Memory B cell (primary cell): ENCODE measurements at places on chromosomes 4 and X.

- DNase-seq = no peak
Observed at GRCh38 chr4:152138451-152138850, 377.6 kb upstream of the GATB start.

- DNase-seq = no peak
Observed at GRCh38 chr4:75003979-75004378, 71.1 kb downstream of the PARM1 start.

GRCh38 chr4:3781193-3781886, 15.2 kb downstream of the ADRA2C start:
- no peak for DNase-seq

- no peak for DNase-seq
Observed at GRCh38 chr4:92646826-92647225, 343.1 kb downstream of the GRID2 start.

GRCh38 chr4:154471526-154472331, 19.9 kb downstream of the DCHS2 start:
- no peak for DNase-seq

DNA sequence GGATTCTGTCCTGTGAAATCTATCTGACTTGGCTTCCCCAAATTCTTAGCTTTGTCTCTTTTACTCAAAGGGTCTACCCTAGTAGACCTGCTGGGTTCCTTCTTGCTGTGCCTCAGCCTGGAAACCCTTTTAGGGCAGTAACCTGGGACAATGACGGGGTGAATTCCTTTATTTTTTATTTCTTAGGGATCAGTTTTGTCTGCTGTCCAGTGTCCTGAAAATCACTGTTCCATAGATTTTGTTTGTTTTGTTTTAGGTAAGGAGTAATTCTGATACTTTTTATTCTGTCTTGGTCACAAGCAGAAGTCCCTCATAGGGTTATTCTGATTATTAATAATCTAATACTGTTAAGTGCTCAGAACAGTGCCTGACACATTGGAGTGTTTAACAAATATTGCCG, 118.9 kb downstream of the EVC2 start:
- no peak for DNase-seq

DNA sequence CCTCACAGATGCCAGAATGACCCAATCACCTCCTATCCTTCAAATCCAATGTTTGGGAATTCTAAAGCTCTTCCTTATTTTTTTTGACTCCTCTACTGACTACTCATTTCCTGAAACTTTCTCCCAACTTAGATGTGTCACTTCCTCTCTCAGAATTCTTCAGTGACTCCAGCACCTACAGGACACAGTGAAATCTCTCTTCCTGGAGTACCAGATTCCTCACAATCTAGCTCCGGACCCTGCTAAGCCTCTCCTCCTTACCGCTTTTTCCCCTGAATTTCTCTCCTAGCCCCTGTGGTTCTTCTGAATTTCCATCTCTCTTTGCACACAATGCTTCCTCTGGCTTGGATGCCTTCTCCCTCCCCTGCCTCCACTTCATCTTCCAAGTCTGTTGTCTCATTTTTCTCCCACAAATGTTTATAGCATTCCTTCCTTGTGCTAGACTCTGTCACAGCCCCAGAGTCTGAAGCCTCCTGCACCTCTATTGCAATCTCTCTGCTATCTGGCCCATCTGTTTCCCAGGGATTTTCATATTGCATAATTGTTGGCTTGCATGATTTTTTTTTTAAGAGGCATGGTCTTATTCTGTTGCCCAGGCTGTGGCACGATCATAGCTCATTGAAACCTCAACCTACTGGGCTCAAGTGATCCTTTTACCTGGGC, 80.1 kb downstream of the ANAPC4 start:
- DNase-seq = no peak

DNA sequence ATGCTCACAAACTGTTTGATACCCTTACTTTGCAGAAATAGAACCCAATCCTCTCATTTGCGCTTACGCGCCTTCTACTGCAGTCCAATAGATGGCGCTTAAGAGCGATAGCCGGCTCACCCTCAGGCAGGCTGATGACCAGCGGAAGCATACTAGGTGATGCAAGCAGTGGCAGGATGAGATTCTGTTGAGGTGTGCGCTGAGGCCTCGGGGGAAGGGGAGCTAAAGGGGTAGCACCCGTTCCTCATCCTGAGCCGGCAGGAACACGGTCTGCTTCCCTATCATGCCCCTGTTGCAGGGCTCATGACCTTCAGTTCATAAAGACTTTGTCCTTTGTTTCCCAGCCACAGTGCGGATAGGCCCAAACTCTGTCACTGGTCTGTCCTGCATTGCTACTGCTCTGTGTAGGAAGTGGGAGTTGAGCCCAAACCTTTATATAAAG, 628.9 kb downstream of the TLL1 start:
- DNase-seq = no peak

DNA sequence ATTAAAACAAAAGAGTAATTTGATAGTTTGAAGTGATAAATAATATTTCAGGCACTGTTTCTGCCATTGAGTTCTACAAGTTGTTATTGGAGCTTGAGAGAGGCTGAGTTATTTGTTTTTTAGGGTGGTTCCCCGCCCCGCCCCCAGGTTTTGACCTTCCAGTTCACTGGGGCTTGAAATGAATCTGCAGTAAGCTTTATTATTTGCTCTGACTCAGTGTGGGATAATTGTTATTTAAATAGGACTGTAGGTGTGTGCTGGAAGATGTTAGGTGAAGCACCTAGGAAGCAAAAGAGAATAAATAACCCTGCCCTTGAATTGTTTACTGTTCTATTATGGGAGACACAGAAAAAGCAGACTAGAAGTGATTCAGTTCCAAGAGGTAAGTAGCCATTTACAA, 81.2 kb upstream of the KCNIP4 start:
- DNase-seq = no peak
